GM12878 (cell line): ENCODE measurements at places on chromosomes 11 and 22. TPM values are rescaled to one million over a fixed set of nuclear protein-coding genes. Genes with fewer than 3 reads are reported as not detected.

- DNase-seq: no peak
These were observed 450 bp downstream of the CBX6 start for GRCh38 chr22:38871360-38872171.

DNA sequence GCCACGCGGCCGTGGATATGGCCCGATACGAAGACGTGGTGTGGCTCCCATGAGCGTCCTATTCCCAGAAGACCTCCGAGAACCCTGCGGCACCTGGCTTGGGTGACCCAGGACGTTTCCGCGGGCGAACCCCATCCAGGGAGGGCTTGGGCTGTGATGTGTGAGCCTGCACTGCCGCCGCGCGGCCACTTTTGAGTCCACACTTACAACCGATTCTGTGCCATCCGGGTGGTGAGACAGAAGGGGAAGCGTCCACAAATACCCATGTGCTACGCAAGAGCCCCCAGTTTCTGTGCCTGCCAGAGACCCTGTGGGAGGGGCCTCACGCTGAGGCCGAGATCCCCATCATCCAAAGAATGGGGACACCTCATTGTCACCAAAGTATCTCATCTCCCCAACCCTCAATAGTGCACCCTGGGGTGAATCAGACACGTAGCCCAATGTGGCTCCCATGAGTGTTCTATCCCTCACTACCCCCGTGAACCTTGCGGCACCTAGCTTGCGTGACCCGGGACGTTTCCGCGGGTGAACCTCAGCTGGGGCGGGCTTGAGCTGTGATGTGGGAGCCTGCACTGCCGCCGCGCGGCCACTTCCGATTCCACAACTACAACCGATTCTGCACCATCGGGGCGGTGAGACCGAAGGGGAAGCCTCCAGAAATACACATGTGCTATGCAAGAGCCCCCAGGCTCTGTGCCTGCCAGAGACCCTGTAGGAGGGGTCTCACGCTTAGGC, 4.6 kb upstream of the H19 start:
- DNase-seq: no peak

DNA sequence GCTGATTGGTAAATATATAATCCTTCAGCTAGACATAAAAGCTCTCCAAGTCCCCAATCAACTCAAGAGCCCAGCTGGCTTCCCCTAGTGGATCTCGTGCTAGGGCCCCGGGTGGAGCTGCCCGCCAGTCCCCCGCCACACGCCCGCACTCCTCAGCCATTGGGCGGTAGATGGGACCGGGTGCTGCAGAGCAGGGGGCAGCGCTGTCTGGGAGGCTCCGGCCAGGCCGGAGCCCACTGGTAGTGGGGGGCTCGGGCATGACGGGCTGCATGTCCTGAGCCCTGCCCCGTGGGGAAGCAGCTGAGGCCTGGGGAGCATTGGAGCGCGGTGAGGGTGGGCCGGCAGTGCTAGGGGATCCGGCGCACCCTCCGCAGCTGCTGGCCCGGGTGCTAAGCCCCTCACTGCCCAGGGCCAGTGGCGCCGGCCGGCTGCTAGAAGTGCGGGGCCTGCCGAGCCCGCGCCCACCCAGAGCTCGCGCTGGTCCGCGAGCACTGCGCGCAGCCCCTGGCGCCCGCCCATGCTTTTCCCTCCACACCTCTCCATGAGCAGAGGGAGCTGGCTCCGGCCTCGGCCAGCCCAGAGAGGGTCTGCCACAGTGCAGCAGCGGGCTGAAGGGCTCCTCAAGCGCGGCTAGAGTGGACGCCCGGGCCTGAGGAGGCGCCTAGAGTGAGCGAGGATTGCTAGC, 1680.6 kb upstream of the RAG2 start:
- no peak for DNase-seq

DNA sequence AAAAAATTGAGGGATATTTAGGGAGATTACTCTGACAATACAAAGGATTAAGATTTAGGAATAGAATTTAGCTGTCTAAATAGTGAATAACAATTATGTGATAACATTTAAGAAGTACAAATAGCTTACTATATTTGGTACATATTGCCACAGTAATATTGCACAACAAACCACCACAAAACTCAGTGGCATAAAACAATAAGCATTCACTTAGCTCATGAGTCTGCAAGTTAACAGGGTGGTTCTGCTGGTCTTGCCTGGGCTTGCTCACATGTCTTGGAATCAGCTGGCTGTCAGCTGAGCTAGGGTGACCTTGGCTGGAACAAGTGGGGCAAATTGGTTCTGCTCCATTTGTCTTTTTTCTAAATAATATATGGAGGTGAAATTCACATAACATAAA, 115.1 kb downstream of the DCDC1 start:
- no peak for DNase-seq

DNA sequence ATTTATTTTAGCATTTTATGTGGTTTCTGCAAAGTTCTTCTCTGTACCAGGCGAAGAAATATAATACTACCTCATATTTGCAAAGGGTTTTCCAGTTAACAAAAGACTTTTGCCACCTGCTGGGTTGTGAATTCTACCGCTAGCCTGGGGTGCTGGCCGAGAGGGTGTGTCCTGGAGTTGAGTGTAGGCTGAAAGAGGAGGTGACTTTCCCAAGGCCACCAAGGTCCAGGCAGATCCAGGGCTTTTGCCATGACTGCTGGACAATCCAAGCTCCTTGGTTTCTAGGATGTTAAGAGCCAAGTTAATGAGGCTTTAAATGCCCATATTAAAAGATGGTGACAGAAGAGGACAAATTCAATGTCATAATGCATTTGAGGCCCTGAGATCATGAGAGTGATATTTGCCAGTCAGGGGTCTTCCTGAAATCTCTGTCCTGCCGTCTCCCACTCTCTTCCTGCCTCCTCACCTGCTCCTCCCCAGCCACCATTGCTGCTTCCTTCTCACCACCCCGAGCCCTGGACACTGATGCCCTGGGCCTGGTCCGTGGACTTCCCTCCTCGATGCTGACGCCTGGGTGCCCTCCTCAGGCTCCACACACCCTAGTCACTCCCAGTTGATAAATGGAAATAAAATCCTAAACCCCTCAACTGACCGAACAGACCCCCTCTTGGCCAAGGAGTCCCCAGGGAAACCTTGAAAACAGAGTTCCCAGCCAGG, 825.6 kb downstream of the TBC1D22A start:
- no peak for DNase-seq

Gene OR6T1
- polyA plus RNA-seq: not detected in 2 replicates

Gene TRIM68
- polyA plus RNA-seq: 5.4 and 8.9 TPM in 2 replicates
